Epithelial cell of prostate (primary cell): ENCODE measurements at places on chromosomes 2 and 18.

GRCh38 chr2:234496835-234497593, at the start of gene ARL4C:
Gene ARL4C, minus strand, starts transcription at chr2:234497081. Its CDS starts 495 bp downstream, at chr2:234496586.
- DNase-seq, result no peak

GRCh38 chr2:108982259-108982679, 6.8 kb downstream of the EDAR start:
- DNase-seq, result no peak

GRCh38 chr18:42100911-42101310, 145.9 kb downstream of the PIK3C3 start:
- no peak for DNase-seq

GRCh38 chr2:17918789-17919188, 40.3 kb downstream of the KCNS3 start:
- no peak for DNase-seq

- no peak for DNase-seq
These were observed 57.7 kb downstream of the INHBB start for GRCh38 chr2:120403676-120404075.

DNA sequence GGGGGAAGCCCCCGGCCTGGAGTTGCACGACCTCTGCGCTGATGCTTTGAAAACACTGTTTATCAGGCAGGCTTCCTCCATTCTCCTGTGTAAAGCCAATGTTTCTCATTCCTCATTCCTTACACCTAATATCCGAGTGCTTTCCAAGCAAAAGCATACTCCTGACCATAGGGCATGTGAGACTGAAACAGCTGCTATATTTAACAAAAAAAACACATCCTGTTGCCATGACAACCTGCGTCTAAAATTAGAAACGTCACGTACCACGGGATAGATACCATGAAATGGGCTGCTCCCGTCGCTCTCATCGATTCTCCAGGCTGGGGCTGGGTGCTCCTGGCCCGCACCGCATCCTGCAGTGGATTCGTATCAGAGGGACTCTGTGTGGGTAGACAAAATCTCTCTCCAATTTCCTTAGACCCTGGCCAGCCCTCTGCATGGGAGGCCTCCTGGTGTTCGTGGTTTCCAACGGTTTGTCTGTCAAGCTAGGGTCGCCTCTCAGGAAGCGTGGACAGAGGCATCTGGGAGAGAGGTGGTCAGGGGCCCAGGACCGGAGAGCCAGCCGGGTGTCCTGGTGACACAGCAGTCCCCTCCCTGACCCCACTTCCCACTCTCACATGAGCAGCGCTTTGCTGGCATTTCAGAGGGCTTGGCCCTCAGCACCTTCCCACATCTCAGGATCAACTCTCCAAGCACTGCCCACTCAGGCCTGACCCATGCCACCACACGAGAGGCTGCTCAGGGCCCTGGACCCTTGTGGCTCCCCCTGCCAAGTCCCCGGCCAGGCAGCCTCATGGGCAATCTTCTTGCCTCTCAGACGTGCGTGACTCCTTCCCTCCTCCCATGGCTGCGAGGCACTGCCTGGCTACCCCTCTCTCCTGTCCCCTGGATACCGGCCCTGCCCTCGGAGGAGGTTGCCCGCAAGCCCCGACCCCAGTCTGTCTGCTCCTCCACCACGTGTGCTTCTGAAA, 268.1 kb downstream of the NDUFA10 start:
- DNase-seq, result no peak

DNA sequence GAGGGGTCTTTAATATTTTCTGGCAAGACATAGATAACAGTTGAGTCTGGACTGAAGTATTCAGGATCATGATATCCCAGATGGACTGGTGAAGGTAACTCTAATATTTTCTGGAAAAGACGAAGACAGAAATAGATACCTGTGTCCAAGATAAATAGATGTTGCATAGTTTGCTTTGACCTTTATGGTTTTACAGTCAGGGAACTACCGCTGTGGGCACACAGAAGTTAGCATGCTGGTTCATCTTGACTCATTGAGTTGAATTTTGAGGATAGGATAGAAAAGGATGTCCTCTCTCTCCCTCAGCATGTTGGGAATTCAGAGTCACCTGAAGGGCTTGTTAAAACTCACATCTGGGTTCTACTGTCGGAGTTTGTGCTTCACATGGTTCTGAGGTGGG, 20.8 kb downstream of the KCNE4 start:
- no peak for DNase-seq

GRCh38 chr2:150677551-150677950, 190.1 kb upstream of the RND3 start:
- DNase-seq, result no peak

DNA sequence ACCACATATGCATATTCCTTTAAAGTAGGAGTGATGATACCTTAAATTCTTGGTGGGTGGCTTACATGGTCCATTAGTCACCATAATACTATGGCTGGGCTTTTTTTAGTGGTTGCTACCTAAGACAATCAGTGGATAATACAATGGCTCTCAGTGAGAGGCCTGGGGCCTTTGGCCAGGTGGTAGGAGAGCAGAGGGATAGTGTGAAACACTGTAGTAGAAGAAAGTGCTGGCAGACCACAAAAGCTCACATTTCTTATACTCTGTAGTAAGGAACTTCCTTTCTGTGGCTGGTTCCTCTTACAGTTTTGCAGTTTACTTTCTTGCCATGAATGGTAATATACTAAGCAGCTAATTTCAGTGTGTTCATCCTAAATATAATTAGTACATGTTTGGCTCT, 583.5 kb downstream of the XIRP2 start:
- DNase-seq, result no peak

DNA sequence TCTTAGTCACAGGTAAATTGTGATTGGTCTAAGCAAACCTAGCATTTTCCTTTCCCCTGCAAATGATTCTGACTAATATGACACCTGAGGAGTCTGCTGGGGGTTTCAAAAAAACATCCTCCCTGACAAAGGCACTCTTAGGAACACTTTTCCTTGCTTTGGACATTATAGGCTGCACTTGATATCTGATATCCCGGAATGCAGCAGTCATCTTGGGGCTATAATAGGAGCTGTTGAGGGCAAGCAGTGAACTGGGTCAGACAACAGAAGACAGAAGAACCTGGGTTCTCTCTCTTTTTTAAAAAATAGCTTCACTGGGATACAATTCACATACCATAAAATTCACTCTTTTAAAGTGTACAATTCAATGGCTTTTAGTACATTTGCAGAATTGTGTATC, 229.3 kb downstream of the RAB3GAP1 start:
- DNase-seq, result no peak
